Stimulated activated CD4-positive, alpha-beta T cell treated with anti-CD3 and anti-CD28 coated beads, Interleukin-1b, Interleukin-23, amount 100 ng/mL, for 1 hour (primary cell): ENCODE measurements at places on chromosomes 7 and 10.

- DNase-seq = no peak
Observed at GRCh38 chr7:90173127-90173844, 19.0 kb downstream of the STEAP1 start.

- DNase-seq = no peak
Observed at GRCh38 chr7:108079648-108080591, 50.2 kb downstream of the LAMB4 start.

DNA sequence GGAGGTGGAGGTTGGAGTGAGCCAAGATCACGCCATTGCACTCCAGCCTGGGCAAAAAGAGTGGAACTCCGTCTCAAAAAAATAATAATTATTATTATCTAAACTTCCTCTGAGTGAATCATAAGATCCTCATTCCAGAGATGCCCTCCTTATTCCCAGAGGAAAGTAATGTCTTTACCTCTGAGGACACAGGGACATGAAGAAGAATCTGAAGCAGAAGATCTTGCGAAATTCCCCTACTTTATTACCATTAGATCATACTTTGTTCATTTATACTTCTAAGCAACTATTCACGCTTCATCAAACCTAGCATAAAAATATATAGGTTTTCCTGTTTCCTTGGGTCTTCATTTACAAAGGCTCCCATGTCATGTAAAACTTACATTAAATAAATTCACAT is 143.1 kb downstream of the ETV1 start:
- no peak for DNase-seq

DNA sequence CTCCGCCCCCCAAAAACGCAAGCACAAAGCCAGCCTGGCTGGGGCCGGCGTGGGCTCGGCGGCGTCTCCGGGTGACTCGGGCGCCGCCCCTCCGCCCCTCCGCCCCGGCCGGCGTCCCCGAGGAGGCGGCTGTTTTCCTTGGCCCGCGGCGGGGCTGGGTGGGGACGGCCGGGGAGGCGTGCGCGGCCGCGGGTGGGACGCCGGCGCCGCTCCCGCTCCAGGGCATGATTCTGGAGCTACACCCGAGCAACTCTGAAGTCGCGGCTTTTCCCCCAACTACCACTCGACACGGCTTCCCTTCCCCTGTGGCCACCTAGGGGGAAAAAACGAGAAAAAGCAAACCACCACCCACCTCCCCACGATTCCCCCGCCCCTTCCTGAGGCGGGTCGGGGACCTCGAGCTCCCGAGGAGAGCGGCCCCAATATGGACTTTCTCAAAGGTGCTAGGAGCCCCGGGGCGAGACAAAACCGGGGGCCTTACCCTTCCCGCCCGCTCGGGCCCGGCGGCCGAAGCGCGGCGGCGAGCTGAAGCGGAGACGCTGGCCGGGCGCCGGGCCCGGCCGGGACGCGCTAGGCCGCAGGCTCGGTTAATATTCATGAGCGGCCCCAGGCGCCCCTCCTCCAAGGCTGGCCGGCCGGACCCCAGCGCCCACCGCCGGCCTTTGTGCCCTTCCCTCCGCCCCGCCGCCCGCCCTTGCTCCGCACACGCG is 856 bp downstream of the ARHGAP21 start:
- DNase-seq = peak; percentile 11

- DNase-seq = no peak
Observed at GRCh38 chr7:29812185-29812876, 6.0 kb downstream of the WIPF3 start.

DNA sequence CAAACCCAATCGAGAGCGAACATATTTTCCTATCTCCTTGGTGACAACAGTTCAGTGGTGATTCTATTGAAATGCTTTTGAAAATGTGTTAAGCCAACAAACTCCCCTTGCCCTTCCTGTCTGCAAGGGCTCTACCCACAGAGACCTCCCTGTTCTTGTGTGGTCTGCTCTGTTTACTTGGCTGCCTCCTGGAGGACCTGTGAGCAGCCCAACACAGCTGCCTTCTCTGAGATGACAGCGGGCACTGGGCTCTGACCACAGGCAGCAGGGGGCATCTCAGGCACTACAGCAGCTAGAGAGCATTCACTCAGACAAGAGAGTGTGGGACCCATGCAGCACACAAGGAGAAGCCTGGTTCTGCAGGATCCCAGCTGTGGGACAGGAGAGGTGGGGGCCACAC is 416.4 kb downstream of the TCERG1L start:
- DNase-seq = no peak

DNA sequence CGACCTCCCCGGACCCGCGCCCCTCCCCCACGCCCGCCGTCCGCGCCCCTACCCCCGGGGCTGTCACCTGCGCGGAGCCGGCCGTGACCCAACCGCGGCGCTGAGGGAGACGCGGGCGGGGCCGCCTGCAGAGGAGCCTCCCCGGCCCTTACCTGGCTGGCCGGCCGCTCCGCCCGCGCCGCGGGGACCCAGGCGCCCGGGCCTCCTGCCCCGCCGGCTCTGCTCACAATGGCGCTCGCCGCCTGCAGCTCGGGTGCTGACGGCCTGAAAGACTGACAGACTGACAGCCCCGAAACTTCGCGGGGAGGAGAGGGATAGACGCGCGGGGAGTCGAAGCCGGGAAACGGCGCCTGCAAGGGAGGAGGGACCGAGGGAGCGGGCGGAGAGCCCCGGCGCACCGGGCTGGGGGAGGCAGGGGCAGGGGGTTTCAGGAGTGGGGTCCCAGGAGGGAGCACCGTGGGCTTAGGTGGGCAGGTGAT is 393 bp downstream of the ZNF467 start:
- DNase-seq = no peak

DNA sequence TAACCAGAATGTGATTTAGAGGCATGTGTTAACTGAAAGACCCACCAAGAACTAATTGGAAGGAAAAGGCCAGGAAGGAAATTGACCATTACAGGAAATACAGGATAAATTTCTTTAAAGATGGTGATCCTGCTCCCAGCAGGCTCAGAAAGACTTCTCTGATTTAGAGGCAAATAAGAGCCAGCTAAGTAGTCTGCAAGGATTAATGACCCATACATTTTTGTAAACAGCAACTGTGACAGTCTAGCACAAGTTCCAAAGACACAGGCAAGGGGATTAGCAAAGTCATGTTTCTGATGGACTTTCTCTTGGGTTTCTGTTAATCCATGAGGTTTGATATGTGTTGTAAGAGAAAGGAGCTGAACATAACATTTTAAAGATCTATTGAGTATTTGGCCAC is 425.0 kb downstream of the HTR7 start:
- DNase-seq = no peak

GRCh38 chr7:68258609-68259008 is 1262.0 kb downstream of the TYW1 start:
- no peak for DNase-seq

- no peak for DNase-seq
Observed at GRCh38 chr7:32259931-32260596, 189.9 kb upstream of the PDE1C start.
